EL (cell line): ENCODE measurements at places on chromosomes 7 and 10.

DNA sequence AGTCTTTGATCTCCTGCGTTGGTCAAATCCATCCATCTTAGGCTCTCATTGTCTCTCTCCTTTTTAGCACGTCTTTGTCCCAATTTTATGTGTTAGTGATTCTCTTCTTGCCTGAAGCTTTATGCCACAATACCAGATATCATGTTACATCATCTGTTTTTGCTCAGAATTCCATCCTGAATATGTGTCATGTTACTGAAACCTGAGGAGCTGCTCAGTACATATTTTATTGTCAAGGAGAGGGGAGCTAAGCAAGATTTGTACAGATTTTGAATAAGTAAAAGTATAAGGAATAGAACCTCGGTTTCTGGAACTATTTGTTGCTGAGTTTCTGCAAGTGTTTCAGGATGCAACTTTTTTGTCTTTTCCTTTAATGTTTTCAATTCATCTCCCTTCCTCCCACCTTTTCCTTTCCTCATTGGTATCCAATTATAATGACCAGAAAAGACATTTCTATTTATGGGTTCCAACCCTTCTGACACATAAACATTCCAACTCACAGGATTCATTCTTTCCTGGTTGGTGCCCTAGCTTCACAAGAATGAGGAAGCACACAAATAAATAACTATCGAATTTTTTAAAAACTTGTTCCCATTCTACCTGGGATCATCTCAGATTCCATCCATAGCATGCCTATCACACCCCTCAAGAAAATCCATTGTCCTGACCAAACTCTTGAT lies 291.8 kb downstream of the CRPPA start:
- peak; percentile 85 for DNase-seq

DNA sequence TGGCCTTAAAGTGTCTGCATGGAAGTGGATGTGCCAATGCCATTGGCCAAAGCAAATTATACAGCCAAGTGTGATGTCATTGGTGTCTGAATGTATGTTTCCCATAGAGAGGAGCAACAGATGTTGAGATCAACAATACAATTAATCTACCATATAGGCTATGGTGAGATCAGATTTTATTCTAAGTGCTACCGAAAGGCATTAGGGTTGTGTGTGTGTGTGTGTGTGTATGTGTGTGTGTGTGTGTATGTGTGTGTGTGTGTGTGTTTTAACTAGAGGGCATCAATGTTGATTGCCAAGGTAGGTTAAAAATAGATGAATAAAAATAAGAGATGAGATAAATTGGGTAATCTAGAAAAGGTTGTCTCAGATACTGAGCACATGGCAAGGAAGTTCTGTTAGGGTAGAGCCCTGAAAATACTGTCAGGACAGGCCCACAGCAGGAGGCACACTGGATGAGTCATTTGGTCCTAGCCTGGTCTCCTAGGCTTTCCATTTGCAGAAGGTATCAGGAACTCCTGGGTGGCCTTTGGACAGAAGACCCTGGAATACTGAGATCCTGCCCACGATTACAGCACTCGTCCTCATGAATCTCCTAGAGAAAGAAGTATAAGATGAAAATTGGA lies 446.0 kb upstream of the PODXL start:
- DNase-seq: no peak

GRCh38 chr10:11876805-11877590 lies 53.8 kb downstream of the PROSER2 start:
- no peak for DNase-seq

DNA sequence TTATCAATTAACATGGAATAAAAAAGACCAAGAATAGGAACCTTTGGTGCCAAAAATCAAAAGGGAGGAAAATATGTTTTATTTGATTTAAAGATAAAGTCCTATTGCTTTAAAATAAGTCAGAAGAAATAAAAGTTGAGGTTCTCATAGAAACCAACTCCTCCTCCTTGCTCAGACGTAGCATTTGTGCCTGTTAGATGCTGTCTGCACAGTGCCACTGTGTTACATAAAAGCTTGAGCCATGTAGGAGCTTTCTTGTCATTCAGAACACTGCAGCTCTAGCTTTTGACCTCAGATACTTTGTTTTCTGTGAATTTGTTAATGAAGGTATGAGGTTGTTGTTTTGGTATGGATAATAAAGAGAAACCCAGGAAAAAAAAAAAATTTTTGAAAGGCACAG lies 50.3 kb downstream of the LRRC4 start:
- no peak for DNase-seq

GRCh38 chr10:80518807-80519360 lies 18.8 kb upstream of the SH2D4B start:
- DNase-seq: no peak

GRCh38 chr7:96337519-96337918 lies 15.6 kb upstream of the SLC25A13 start:
- no peak for DNase-seq
